CD4-positive, alpha-beta T cell treated with Interleukin-12 subunit alpha and Interleukin-12 subunit beta, for 1 hour (primary cell): ENCODE measurements at places on chromosomes 1 and 21.

DNA sequence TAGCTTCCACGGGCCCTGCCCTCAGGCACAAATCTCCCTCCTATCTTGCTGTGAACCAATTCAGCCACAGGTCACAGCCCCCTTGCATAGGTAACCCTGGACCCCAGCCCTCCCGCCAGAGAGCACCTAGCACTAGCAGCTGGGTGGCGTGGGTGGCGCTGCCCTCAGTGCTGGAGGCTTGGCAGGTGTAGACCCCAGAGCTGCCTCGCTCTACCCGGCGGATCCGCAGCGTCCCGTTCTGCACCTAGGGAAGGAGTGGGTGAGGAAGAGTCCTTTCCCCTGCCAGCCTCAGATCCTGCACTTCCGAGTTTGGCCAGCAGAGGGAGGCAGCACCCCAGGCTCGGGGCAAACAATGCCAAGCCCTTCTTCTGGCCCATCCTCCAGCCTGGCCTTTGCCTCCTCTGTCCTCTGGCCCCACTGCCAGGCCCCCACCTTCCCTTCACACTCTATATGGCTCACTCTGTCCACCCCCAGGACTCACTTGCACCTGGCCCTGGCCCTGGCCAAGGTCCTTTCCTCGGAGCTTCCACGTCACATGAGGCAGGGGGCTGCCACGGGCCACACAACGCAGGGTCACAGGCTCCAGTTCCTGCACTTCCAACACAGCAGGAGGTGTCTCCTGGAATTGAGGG lies 9.0 kb downstream of the IGSF9 start:
- peak; percentile 83 for DNase-seq

GRCh38 chr1:159279773-159280172 lies 22.4 kb upstream of the FCER1A start:
- no peak for DNase-seq

- DNase-seq = peak; percentile 68
Observed at GRCh38 chr1:200302192-200302920, 107.5 kb downstream of the ZNF281 start.

DNA sequence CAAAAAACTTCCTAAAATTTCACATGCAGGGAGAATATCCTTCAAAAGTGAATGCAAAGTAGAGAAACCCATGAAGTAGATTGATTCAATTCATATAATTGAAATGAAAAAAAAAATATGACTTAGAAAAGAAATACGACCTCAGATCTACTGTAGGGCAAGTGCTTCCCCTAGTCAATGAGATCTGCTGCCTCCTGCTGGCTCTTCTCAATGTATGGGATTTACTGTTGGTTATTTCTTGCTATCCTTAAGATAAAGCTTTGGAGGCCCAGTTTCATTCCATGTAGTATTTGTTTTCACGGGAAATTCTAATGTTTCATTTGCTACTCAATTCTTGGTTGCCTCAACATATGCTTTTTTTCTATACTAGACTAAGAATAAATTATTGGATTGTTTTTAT lies 46.2 kb downstream of the ZNF648 start:
- DNase-seq = no peak

DNA sequence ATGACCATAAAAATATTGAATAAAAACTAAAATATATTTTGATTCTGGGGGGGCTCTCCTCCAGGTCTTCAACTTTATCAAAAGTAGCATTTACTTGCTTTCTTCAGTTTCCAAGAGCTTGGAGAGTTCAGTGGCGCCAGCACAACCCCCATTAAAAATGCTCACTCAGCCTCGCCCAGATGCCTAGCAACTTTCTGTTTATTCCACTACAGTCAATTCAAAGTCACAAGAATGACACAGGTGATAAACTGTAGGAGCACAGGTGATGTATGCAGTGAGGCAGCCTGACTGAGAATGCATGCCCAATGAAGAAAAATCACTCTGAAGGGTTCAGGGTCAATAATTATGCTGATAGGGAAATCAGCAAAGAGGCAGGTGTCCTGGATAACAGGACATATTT lies 159.4 kb upstream of the ATP1B1 start:
- no peak for DNase-seq

GRCh38 chr21:37075214-37075770 lies 2.2 kb downstream of the TTC3 start:
- DNase-seq = no peak

DNA sequence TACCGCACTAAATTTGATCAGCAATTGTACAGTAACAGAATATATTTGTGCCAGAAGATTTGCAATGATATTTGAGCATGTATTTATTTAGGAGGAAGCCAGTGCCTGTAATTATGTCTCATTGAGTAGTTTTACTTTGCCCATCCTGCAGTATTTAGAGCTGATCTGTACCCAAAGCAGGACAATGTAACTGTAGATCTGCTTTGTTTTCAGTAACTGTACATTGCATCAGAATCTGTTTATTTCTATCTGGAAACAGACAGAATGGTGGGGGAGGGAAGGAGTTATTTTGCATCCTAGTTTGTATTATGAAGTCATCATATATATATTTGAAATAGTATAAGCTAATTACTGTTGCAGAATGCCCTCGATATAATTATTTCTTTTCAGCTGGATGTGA lies 36.2 kb upstream of the LRRC8C start:
- DNase-seq = no peak

- DNase-seq = no peak
Observed at GRCh38 chr1:96945509-96946084, 224.0 kb downstream of the PTBP2 start.

GRCh38 chr1:159177272-159177907 lies 6.0 kb downstream of the CADM3 start:
- peak; percentile 7 for DNase-seq

- no peak for DNase-seq
Observed at GRCh38 chr1:196531737-196532524, 76.3 kb downstream of the KCNT2 start.

- DNase-seq = no peak
Observed at GRCh38 chr1:203225071-203225470, 4.4 kb downstream of the CHIT1 start.

DNA sequence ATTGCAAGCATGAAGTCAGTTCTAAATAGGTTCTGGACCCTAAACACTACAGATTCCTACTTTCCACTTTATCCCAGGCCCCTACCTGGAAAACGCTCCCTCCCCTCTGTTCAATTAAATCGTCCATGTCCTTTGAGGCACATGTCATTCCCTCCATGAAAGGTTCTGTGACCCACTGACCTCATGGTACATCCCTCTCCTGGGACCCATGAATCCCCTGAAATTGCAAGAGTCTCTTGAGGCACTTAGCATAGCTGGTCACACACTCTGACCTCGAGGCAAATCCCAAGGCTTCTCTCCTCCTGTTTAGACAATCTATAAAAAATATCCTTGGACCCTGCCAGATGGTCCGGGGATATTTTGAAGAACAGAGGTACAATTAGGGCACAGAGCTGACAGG lies 34.3 kb upstream of the KRTAP19-8 start:
- no peak for DNase-seq

GRCh38 chr1:111878649-111879048 lies 110.8 kb downstream of the KCND3 start:
- no peak for DNase-seq

- no peak for DNase-seq
Observed at GRCh38 chr1:34267326-34267725, 90.6 kb downstream of the C1orf94 start.

GRCh38 chr1:20108366-20109123 lies 10.8 kb downstream of the PLA2G2D start:
- no peak for DNase-seq

GRCh38 chr1:78274814-78275213 lies 216.0 kb upstream of the PTGFR start:
- no peak for DNase-seq
